ENCODE measurements at places on chromosomes 7 and 10.

- no peak for DNase-seq
These were observed 36.0 kb downstream of the FOXK1 start for GRCh38 chr7:4718075-4718474.

GRCh38 chr10:79238158-79238520 is 109.1 kb upstream of the PPIF start:
- no peak for DNase-seq

DNA sequence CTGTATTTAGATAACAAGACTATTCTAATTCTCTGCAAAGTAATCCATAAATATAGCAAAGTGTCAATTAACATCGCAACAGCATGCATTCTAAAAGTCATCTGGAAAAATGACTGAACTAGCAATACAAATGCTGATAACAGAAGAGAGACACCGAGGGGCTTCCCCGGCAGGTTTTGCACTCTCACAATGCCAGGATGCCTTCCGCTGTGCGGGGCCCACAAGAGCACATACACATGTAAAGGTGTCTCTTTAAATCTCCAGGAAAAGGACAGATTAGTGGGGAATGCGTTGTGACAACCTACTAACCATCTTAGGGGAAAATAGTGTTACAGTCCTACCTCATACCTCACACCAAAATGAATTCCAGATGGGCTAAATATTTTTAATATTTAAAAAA is 86.9 kb downstream of the CXCL12 start:
- no peak for DNase-seq

DNA sequence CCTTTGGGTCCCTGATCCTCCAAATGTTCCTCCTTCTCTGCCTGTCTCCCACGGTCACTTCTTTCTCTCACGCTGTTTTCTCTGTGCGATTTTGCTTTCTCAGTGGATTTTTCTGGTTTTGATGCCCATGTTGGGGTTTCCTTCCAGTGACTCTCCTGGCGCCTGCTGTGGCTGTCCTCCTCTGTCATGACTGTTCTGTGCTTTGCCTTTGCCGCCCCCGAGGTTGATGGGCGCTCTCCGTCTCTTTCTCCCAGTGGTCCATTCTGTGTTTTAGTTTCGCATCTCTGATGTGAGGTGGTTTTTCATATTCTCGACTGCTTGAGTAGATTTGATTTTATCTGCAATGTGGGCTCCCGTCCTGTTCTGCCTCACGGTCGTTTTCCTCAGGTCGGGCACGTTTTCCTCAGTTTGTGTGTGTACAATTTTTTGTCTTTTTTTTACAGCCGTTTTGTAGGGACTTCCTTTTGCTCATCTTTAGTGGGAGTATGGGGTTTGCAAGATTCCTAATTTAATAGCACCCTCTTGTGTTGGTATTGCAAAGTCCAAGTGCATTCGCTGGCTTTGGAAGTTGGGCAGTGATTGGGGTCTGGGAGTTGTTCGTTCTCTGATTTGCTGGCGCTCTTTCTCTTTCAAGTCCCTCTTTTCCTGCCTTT is 100.0 kb downstream of the INPP5A start:
- no peak for DNase-seq

GRCh38 chr7:134276951-134277350 is 39.8 kb downstream of the SLC35B4 start:
- DNase-seq = no peak

DNA sequence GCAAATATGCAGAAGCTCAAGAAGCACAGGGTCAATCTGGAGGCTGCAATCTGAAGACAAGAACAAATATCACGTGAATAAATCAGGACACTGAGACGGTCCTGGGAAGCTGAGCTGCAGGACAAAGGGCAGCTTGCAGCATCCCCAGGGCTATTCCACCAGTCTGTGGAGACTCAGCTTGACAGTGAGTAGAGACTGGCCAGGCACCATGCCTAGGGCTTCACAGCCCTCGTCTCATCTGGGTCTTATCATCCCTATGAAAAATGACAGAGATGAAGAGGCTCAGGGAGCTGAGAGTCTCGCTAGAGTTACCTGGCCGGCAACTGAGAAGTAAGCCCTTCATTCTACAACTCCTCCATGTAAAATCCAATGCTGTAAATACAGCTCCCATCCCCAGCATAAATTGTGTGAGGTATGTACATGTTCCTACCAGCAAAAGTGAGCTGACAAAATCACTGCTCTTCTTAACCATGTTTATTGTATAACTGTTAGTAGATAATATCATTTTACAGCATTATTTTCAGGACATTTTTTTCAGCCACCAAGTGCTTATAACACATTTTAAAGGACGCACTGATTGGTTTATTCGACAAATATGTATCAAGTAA is 186.6 kb upstream of the IGFBP3 start:
- DNase-seq = no peak

GRCh38 chr7:5315761-5316160 is 33.0 kb downstream of the SLC29A4 start:
- no peak for DNase-seq

DNA sequence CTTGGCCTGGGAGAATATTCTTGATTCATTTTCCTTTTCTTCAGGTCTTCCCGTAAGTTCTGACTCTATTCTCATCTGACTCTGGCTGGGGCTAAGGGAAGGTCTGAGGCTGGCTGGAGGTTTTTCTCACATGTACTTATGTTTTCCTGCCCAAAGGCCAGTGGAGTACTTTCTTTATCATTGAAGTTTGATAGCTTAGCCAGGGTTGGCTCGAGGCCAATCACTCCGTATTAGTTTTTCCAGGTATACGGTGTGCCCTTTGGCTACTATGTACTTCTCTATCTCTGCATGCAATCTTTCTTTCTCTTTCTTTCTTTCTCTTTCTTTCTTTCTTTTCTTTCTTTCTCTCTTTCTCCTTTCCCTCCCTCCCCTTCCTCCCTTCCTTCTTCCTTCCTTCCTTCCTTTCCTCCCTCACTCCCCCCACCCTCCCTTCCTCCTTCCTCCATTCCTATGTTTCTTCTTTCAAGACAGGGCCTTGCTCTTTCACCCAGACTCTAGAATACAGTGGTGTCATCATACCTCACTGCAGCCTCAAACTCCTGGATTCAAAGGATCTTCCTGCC is 26.8 kb upstream of the VKORC1L1 start:
- DNase-seq = no peak

DNA sequence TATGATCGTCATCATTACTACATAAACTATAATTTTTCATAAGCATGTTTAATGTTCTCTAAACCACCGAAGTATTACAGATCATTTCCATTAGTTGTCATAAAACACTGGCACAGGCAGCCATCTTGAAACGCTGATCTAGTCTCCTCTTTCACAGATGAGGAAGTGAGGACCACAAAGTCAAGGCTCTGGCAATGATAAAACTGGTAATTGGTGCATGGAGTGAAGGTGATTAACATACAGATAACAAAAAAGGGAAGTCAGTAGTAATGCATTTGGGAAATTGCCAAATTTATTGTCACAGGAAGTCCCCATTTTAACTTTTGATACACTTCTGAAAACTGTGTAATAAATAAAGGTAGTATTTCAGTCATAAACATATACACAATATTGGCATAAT is 49.3 kb downstream of the FBXL13 start:
- DNase-seq = no peak

DNA sequence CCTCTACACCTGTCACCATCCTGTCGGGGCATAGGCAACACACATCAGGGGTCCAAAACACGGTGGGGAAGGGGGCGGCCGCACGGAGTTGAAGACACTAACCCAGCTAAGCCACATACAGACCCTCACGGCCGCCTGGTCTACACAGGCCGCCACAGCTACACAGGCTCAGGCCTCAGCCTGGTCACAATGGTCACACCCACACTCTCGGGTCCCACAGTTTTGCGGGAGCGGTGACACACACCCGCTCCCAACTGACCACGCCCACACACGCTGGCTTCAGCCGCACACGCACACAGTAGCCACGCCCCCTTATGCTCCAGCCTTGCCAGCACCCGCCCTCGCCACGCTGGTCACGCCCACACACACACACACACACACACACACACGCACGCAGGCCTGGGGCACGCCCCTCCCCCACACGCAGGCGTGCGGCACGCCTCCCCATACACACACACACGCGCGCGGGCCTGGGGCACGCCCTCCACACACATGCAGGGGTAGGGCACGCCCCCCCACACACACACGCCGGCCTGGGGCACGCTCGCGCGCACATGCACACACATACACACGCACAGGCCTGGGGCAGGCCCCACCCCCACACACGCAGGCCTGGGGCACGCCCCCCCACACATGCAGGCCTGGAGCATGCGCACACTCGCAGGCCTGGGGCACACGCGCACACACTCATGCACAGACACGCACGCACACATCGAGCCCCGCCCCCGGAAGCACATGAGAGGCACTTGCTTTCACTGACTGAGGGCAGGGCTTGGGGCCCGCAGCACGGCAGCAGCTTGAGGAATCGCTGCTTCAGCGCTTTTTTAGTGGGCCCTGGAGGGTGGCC is 12.3 kb upstream of the OGA start:
- peak; percentile 30 for DNase-seq

- no peak for DNase-seq
These were observed 56.6 kb downstream of the MPLKIP start for GRCh38 chr7:40077849-40078248.

- DNase-seq = no peak
These were observed 103.4 kb upstream of the SEMA3D start for GRCh38 chr7:85290269-85290668.

DNA sequence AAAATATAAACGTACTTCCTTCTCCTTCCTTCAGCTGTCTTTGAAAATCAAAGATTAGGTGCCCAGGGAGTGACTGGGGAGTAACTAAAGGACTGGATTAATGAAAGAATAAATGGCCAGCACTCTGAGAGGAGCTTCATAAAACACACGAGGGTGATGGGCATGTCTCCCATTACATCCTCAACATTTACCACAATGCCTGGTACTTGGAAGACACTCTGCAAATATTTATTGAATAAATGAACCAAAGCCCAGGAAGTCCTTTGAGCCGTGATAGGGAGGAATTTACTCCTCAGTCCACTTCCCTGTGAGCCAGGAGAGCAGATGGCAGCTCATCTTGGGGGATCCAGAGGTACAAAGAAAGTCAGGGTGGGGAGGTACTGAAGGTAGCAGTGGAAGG is 96.3 kb downstream of the RAB11FIP2 start:
- no peak for DNase-seq

DNA sequence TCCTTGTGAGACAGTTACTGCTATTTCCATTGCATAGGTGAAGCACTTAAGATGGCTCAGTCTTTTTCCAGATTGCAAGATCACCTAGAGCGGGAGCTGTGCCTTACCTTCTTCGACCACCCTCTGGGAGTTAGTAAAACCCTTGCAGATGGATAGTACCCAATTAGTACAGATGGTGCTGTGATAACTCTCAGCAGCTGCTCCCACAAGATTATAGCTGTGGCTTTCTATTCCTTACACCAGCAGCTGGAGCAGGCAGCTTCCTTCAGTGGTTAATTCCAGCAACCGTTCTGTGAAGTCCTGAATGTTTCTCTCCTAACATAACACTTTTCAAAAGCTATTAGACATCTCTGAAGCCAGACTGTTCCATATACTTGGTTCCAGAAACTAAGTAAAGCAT is 796.8 kb downstream of the XPNPEP1 start:
- DNase-seq = no peak

DNA sequence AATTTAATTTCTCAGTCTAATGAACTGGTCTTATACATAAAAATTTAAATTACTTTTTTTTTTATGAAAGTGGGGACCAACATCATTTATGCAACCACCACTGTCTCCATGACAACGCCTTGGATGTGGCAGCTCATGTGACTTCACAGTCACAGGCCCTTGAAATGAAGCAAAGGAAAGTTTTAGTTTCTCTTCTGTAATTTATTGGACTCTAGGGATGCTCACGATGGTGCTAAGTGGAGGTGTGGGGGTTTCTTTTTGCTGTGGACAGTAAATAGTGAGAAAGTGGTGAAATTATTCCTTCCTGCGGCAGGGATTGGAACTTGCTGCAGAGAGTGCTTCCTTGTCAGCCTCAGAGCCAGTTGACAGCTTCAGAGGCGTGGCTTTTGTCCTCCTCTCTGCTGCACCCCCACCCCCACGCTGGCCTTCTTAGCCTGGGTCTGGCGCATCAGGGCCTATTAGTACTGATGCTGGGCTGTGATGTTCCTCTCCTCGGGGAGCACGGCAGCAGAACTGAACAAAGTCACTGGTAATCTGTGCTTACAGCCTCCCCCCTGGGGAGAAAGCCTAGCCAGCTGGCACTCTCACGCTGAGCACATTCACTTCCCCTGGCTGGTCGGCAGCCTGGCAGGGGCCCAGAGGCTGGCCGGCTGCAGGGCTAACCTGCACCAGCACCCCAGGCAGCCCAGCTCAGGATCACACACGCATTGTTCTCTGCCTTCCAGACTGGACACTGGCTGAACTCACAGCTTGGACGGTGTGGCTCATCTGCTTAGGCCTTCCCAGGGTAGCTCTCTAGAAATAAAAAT is 517.5 kb upstream of the GALNT17 start:
- peak; percentile 41 for DNase-seq

DNA sequence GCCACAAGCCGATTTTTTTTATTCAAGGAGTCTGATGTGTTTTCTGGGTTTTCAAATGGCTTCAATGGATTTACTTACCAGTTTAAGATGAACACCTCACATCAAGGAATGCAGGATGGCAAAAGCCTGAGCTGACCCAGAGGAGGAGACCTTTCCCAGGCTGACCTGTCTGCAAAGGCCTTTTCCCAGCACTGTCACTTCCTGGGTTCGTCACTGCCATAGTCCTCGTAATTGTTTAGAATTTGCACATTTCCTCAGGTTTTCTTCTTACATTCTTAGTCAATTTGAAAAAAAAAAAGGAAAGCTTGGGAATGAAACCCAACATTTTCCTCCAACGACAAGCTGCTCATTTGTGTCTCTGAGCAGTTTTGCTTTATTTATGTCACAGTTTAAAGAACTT is 42.0 kb downstream of the PTER start:
- DNase-seq = no peak

DNA sequence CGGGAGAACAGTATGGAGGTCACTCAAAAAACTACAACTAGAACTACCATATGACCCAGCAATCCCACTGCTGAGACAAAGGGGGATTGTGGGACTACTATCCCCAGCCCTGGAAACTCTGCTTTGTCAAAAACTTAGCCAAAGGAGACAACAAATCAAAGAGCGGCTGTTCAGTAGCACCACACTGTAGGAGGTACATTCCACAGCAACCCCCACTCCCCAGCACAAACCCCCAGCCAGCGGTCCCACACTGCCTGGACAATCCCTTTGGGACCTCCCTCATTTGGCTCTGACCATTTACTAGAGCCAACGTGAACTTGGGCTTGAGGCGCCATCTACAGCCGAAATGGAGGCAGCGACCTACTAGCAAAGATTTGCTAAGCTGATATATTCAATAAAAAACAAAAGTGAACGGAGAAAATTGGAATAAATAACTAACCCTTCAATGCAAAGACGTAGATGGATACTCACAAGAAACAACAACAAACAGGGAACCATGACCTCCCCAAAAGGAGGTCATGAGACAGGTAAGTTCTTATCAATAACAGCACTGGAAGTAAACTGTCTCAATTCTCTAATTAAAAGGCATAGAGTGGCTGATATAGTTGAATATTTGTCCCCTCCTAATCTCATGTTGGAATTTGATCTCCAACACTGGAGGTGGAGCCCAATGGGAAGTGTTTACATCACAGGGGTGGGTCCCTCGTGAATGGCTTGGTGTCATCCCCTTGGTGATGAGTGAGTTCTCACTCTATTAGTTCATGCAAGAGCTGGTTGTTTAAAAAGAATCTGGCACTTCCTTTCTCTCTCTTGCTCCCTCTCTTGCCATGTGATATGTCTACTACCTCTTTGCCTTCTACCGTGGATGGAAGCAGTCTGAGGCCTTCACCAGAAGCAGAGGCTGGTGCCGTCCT is 119.0 kb upstream of the KCNMA1 start:
- DNase-seq = no peak
